ENCODE measurements at places on chromosomes 13 and 19. TPM values are rescaled to one million over a fixed set of nuclear protein-coding genes. Genes with fewer than 3 reads are reported as not detected.

Gene ZNF737
- total RNA-seq = 15.0 TPM

Gene ZNF578
- 3.5 TPM for total RNA-seq

Gene FPR1
- not detected for total RNA-seq

Gene SBK3
- 0.25 TPM for total RNA-seq

Gene ENOX1
- total RNA-seq = 16.4 TPM

Gene COL5A3
- 4.1 TPM for total RNA-seq

Gene SIN3B
- total RNA-seq = 19.9 TPM

Gene ETHE1
- total RNA-seq = 78.2 TPM

Gene B3GLCT
- 11.6 TPM for total RNA-seq

Gene LPAR2
- 1.1 TPM for total RNA-seq

Gene LHB
- total RNA-seq = not detected

Gene ACP7
- 0.45 TPM for total RNA-seq
